ENCODE measurements at places on chromosomes 4 and X.

GRCh38 chr4:176150356-176150682, 45.1 kb downstream of the SPATA4 start:
- no peak for DNase-seq

DNA sequence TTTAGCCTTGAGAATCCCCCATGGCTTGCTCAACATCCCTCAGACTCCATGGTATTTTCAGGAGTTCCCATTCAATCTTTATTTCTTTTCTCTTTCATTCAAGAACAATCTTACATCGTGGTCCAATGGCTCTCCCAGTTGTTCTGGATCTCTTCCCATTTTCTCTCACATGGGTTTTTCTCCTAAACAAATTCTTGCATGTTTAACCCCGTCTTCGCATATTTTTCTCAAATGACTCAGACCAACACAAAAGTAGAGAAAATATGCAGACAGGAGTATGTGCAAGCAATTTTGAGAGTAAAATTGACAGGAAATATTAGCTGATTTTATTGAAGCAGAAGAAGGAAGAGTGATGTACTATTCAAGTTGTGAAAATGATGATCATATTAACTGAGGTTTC, 396.4 kb upstream of the TRAM1L1 start:
- no peak for DNase-seq

DNA sequence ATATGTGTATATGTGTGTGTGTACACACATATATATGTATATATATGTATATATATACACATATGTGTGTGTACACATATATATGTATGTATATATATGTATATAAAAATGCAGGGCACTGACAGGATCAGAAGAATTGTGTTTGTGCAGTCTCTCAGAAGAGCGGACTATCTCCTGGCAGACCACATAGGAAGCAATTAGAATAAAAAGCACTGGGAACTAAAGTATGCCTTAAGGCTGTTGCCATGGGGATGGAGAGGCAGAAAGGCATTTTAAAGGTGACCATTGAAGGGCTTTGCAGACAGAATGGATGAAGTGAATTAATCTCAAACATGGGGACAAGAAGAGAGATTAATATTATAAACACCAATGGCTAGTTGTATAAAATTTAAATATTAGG, 33.7 kb upstream of the USP51 start:
- no peak for DNase-seq

GRCh38 chr4:138512756-138513155, 270.6 kb upstream of the SLC7A11 start:
- no peak for DNase-seq

- no peak for DNase-seq
Measured at GRCh38 chr4:103292373-103292772, 94.2 kb upstream of the CENPE start.
